ENCODE measurements at places on chromosomes 7 and 10.

- DNase-seq: no peak
Observed at GRCh38 chr10:18822156-18822555, 162.9 kb downstream of the ARL5B start.

GRCh38 chr7:43624156-43624555 is 41.2 kb downstream of the STK17A start:
- no peak for DNase-seq

DNA sequence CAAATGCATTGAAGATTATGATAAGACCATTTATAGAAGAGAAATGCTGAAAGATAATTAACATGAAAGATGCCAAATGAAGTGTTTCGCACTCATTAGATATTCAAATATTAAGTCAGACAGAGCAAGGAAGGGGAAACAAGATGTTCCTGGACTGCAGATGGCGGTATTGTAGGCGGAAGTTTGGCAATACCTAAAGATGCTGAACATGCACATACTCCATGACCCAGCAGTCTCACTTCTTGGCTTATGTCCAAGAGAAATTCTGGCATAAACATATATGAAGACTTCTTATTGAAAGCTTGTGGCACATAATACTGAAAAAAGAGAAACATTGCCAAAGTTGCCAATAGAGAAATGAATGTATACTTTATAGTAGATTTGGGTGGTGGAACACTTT is 325.4 kb upstream of the SEMA3C start:
- no peak for DNase-seq

- DNase-seq: no peak
Observed at GRCh38 chr10:32985341-32985764, 27.3 kb upstream of the ITGB1 start.

DNA sequence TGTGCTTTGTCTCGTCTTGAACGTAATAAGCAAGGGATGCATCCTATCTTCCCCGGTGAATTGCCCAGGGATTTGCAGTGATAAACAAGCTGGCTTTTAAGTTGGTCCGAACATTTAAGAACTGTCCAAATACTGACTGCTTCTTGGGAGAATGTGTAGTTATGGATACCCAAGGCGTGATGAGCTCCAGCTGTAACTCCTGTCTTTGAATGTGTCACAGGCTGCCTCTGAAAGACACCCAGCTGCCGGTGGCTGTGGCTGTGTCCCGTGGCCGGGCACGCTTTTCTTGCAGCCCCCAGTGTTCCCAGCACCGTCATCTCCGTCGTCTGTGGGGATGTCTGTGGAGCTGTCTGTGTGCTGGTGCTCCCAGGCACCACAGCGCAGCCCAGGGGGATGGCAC is 118.1 kb downstream of the GLRX3 start:
- DNase-seq: no peak

- DNase-seq: no peak
Observed at GRCh38 chr7:88002617-88003016, 68.6 kb downstream of the ADAM22 start.

DNA sequence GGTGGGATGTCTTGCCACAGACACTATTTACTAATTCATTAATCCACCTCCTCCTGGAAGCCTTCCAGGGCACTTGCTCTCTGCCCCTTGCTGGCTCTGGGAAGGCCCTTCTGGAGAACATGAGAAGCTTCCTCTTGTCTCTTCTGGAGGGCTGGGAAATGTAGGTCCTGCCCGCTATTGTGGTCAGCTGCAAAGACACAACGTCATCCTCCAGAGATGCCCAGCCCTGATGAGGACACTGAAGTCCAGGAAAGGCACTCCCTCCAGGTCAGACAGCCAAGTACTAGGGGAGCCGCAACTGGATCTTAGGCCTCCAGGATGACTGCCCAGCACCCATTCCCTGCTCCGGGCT is 9.6 kb upstream of the TACR2 start:
- no peak for DNase-seq

- DNase-seq: no peak
Observed at GRCh38 chr7:5452937-5453540, 29.4 kb upstream of the TNRC18 start.

DNA sequence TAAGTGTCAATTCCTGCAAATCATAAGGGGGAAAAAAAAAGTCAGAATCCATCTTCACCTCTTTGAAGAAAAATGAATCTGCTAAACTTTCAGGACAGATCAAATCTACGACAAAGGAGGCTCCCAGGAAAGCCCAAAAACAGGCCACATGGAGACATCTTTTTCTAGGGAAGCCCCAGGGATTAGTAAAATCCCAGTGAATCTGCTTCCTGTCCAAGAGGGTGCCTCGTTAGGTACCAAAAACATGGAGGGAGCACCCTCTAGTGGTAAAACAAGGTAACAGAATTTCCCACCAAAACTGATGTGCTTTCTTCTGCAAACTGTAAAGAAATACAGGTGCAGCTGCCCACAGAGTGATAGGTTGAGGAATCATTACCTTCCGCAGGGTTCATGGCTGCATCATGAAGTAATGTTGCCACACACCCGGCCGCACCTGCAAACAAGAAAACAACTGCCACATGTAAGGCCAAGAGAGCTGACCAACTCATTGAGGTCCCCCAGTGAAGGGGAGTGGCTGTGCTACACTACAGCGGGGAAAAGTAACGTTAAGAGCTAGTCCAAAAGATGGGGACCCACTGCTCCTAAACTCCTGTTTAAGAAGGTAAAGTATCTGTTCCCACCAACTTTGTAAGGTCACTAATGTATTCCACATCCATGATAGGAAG is 7.9 kb downstream of the SLC25A28 start:
- no peak for DNase-seq

GRCh38 chr10:55897490-55897921 is 463.6 kb downstream of the ZWINT start:
- DNase-seq: no peak

GRCh38 chr7:149005427-149006344 is 22.6 kb downstream of the PDIA4 start:
- DNase-seq: peak; percentile 72

DNA sequence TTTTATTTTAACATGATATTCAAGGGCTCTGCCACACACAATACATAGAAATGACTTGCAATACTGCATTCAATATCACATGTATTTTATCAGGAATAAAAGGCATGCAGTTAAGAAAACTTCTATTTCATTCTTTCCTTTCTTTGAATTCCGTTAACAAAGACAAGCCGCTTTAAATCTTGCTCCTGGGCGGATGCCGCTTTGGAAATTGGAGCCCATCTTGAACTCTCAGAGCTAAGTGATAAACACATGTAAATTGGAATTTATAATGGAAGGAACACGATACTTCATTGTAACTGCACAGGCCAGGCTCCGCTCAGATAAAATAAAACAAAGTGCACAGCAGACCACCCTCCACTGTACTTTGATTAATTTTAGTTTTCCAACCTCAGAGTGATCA is 774.5 kb upstream of the COBL start:
- DNase-seq: no peak

- DNase-seq: no peak
Observed at GRCh38 chr10:6077071-6077675, 11.7 kb upstream of the RBM17 start.

- no peak for DNase-seq
Observed at GRCh38 chr7:142884286-142884640, 1.3 kb downstream of the TRPV6 start.

- no peak for DNase-seq
Observed at GRCh38 chr10:357201-357950, 222.1 kb downstream of the ZMYND11 start.

DNA sequence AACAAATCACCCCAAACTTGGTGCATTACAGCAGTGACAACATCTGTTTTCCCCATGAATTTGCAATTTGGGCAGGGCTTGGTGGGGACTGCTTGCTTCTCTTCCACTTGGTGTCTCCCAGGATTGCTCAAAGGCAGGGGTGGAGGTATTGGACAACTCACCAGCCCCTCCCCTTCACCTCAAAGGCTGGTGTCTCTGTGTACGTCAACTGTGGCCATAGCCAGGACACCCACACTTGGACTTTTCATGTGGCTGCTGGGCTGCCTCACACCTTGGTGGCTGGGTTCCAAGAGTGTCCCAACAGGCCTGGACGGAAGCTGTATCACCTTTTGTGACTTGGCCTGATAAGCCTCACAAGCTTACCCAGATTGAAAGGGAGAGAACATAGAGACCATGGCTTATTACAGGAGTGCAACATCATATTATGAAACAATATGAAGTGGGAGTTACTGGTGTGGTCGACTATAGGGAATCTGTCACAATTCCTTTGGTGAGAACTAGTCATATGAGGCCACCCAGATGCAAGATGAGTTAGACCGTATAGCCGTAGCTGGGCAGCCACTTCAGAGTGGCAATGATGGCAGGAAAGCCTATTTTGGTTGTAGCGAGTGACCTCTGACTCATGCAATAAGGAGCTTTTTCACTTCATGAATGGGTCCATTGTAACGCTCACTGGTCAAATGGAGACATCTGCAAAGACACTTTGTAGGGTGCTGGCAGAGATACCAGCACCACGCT is 187.6 kb upstream of the ITGB1 start:
- DNase-seq: no peak

DNA sequence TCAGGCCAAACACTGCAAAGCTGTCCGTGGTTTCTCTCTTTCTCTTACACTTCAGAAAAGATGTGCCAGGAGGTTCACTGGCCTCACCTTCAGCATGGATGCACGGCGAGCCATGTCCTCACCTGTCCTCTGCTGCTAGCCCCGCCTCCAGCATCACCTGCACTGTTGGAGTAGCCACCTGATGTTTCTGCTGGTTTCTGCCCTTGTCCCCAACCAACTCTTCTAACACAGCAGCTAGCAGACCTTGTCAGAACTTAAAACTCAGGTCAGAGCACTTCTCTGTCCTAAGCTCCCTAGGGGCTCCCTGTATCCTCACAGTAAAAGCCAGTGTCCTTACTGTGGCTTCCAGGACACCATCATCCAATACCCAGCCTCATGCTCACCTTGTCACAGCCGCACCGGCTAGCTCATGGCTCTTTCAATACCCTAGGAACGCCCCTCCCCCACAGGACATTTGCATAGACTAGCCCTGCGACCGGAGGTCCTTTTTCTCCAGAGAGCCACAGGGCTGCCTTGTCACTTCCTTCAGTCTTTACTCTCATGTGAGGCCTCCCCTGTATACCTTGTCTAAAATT is 15.2 kb downstream of the PALD1 start:
- no peak for DNase-seq

GRCh38 chr7:50667789-50668226 is 102.6 kb upstream of the DDC start:
- no peak for DNase-seq

DNA sequence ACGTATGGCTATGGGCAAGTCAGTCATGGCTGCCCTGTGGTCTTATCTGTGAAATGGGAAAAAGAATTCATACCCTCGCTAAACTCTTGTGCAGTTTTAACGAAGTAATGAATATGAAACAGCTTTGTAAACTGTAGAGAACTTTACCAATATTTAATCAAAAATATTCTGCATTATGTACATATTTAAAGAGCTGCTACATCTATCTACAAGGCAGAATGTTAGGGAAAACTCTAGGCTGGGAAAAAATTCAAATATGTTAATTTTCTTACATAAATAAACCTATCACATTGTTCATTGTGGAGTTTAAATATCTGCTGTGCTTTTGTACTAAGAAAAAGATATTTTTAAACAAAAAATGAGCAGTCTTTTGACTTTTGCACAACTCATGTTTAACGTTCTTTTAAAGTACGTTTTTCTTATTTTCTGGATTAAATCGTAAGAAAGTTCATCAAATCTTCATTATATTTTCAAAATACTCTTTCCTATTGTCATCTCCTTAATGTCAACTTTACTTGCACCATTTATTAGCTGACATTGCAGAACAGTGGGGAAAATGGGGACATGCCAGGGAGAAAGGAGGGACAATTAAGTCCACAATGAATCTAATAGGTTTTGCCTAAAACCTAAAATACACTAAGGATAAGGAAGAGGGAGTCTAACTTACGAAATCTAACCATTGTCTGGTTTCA is 57.5 kb downstream of the ICA1 start:
- no peak for DNase-seq

- DNase-seq: no peak
Observed at GRCh38 chr10:48667960-48668590, 16.6 kb upstream of the WDFY4 start.

DNA sequence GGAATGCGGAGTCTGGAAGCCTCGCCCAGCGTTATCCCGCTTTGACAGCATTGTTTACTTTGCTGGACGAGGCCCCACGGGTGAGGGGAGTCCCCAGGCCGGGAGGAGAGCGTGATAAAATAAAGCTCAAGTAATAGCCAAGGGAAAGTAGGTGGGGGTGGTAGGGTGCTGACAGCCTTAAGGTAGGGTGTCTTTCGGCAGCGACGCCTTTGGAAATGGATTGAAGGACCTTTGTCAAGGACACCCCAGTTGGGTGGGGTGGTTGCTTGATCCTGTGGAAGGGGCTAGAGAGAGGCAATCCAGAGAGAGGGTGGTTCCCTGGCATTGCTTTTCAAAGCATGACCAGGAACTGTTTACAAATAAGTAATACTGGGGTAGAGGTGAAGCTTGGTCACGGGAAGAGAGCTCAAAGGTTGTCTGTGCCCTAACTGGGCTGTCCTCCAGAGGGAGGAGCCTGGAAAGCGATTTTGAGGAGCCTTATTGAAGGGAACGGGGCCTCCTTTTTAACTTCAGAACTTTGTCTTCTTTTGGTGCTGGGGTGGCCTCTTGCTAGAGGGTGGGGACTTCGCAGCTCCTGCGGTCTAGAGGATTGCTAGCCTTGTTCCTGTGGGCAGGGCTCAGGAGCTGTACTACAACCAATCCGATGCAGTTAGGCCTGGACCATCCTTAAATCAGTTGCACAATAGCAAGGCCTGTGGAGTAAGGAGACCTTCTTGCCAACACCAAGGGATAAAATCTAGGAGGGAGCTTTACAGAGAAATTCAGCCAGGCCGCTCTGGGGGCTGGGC is 1.3 kb downstream of the EIF4EBP2 start:
- DNase-seq: no peak

DNA sequence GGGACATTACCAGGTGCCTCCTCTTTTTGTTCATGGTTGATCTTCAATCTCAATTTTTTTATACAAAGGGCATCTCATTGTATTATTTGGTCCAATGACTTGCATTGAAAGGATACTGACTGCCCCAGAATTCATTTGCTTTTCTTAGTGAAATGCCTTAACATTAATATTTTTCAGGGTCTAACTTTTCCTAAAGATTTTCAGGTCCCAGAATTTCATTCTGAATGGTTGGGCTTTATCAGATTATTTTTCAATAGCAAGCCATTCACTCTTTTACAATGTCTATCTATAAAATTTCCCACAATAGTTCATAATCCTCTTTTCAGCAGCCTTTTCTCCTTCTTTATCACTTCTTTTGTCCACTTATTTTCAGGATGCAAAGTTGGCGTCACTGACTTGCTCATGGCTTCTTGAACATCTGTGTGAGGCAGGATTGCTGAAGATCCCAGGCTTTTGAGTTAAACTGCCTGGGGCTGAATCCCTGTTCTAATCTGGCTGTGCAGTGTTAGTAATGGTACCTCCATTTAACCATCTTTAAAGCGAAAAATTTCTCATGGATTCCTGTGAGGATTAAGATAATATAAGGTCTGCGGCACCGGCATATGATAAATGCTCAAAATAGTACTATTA is 131.7 kb upstream of the HDAC9 start:
- DNase-seq: no peak
